ENCODE measurements at places on chromosomes 5 and 9.

DNA sequence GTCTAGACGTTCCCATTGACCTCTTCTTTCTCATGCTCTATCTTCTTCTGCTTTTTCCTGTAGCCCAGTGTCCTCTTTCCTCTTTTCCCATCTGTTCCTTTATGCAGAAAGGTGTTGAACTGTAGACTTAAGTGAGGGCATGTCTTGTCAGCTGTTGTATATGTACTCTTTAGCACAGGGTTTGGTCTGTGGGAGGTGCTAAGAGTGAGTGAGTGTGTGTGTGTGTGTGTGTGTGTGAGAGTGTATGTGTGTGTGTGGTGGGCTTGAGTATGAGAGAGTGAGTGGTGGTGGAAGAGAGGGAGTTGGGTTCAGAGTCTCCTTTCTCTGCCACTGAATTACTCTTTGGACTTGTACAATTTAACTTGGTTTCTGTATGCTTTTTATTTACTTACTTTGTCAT lies 10.3 kb upstream of the ROPN1L start:
- no peak for DNase-seq

- no peak for DNase-seq
Measured at GRCh38 chr5:149470942-149471341, 80.3 kb downstream of the CSNK1A1 start.

GRCh38 chr5:108862211-108862610 lies 114.5 kb downstream of the FER start:
- no peak for DNase-seq

DNA sequence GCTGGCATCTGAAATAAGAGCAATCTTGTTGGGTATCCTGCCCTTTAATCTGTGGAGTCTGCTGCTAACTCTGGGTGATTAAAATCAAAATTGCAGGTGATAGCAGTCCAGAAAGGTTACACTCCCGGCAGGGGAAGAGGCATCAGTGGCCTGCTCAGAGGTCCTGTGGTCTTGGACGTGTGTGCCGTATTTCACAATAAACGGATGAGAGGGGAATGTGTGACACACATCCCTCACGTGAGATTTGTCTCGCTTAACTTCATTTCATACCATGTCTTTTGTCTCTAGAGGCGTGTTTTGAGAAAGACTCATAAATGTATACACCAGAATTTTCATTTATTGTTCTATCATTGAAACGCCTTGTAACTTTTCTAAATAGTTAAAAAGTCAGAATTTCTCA lies 36.6 kb downstream of the FAM240B start:
- no peak for DNase-seq

- no peak for DNase-seq
Measured at GRCh38 chr9:87812375-87813118, 70.1 kb upstream of the SPATA31E1 start.

GRCh38 chr9:4905135-4905490 lies 80.0 kb upstream of the JAK2 start:
- DNase-seq = no peak

- DNase-seq = no peak
Measured at GRCh38 chr5:124665035-124665434, 81.4 kb downstream of the ZNF608 start.

- no peak for DNase-seq
Measured at GRCh38 chr5:111932199-111932598, 175.2 kb upstream of the NREP start.

- no peak for DNase-seq
Measured at GRCh38 chr5:73626814-73627313, 868 bp downstream of the ARHGEF28 start.

GRCh38 chr5:34707451-34708107 lies 51.5 kb downstream of the RAI14 start:
- DNase-seq = no peak

- no peak for DNase-seq
Measured at GRCh38 chr5:9919306-9920030, 289.3 kb upstream of the TAS2R1 start.

GRCh38 chr9:132024589-132024988 lies 55.1 kb downstream of the MED27 start:
- DNase-seq = no peak

GRCh38 chr5:134932508-134932907 lies 27.6 kb downstream of the PCBD2 start:
- no peak for DNase-seq

GRCh38 chr5:123454259-123454911 lies 31.2 kb upstream of the CEP120 start:
- DNase-seq = no peak

DNA sequence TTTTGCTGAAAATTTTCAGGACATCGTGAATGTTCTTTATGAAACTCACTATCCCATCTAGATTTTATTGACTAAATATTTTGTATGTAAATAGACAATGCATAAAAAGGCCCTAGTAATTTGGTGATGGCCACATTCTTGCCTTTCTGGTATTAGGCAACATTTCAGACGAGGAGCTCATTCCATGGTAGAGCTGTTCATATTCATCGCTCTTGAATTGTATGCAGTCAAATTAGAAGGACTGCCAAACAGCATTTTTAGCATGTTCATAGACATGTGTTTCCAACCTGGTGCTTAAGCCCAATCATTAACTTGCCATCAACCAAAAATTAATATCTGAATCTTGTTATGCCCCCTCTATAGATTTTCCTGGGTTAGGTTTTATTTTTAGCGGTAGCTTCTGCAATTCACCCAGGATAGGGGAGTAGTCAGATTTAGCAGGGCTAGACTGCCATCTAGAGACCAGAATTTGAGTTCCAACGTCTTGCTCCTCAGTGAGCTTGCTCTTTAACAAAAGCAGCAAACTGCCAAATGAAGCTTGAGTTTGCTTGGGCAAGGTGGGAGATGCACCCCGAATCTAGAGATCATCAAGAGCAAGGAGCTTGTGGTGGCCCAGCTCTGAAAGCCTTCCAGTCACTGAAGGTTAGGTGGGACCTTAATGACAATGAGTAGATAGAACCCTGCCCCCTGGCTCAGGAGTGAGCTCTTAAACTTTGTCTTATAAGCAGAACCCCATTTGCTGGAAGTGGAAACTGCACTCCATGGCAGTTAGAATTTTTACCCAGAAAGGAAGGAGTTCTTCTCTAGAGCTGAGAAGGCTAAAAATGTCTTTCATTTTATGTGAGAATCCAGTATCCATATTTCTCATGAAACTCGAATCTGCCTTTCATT lies 456.2 kb downstream of the RASEF start:
- peak; percentile 58 for DNase-seq

DNA sequence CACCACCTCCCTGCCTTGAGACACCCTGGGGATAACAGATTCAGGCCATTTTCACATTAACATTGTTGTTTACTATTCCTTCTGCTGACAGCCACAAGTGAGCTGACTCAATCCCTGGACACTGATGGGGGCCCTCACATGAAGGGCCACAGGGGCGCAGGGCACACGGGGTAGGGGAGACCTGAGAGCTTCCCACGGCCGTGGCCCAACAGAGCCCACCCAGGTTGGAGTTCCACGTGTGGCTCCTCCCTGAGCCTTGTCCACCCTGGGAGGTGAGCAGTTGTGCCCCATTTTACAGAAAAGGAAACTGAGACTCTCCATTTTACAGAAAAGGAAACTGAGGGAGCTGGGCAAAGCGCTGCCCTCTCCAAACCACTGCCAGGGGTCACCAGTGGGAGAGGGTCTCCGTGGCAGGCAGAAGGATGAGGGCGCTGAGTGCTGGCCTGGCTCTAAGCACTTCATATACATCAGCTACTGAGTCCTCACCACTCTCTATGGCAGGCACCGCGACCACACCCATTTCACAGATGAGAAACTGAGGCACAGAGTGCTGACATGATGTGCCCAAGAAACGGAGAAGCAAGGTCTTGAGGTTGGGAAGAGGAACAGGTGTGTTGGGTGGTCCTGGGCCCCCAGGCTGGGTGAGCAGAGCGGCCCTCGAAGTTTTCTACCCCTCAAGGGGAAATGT lies 2.3 kb downstream of the NINJ1 start:
- DNase-seq = no peak

DNA sequence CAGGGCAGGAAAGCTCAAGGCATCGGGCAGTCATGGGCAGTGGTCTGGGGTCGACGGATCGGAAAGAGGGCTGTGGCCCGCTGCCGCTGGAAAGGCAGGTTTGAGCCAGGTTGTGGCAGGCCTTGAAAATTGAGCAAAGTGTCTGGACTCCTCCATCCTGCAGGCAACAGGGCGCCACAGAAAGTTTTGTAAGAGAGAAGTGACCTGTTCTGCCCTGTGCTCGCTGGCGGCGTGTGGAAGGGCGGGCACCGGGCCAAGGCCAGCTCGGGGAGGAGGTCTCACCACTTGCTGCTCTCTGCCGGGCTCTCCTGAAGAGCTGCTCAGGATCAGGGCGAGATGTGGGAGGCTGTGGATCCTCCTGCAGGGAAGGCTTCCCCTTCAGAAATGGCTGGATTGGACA lies 41.4 kb upstream of the FAT2 start:
- DNase-seq = no peak

DNA sequence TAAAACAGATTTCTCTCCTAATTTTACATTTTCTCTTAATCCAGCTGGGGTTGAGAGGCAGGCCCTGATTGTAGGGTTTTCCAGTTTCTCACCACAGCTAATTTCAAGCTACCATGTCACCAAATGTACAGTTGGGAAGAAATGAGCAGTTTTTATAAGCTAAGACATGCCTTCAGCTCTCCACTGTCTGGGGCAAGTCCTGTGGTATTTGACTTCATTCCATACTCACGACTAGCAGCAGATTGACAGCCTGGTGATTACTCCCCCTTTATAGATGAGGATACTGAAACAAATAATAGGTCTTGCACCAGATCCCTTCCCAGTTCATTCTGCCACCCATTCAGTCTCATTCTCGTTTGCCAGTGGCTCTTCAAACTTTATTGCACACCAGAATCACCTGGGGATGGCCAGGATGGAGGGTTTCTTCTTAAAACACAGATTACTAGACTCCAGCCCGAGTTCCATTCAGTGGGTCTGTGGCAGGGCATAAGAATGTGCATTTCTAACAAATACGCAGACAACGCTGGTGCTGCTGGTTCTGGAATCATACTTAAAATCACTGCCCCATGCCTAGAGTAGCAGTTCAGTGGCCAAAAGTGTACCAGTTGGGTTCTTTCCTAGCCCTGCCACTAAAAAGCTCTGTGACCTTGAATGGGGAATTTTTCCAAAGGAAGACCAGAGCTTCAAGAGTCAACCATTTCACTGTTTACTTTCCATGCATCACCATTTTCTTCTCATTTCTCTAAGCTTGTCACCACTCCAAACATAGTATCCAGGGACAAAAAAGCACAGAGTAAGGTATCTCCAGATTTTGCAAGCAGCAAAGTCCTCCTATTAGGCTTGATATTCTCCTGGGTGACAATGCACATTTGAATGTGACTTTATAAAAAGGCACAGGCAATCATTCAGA lies 64.3 kb downstream of the CSNK1A1 start:
- no peak for DNase-seq

DNA sequence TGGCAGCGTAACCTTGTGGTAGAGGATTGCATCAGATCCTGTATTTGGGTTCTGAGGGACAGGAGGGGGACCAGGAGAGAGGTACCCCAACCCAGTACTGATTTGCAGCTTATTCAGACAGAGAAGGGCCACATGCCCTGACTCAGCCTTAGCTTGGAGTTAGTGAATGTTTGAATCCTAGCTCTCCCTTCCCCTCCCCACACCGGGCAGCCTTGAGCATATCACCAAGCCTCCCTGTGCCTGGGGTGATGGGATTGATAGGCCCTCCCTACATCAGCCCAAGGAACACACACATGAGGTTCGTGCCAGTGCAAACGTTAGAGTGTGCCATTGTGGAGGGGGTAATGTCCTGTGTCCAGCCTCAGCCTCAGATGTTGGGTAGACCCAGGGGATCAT lies 71.9 kb downstream of the AMBP start:
- peak; percentile 27 for DNase-seq

DNA sequence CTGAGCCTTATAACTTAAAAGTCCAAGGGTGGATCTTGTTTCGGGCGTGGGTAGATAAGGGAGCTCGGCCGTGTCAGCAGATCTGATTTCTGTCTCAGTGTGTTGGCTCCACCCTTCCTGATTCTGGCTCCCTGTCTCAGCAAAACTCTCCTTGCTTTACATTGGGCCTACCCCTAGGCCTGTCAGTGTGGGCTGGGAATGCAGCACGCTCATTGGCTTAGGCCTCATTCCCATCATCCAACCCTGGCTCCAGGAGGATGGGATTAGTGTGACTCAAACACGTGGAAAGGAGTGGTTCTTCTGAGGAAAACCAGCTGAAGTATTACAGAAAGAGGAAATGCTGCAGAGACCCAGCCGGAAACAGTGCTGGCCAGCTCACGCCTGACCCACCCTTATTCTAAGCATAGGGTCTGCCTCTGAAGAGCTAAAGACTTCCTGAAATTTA lies 59.9 kb downstream of the ZFAND5 start:
- no peak for DNase-seq

GRCh38 chr9:36884721-36885120 lies 149.3 kb downstream of the PAX5 start:
- no peak for DNase-seq

GRCh38 chr5:123365156-123365555 lies 58.0 kb downstream of the CEP120 start:
- DNase-seq = no peak

- DNase-seq = no peak
Measured at GRCh38 chr9:91903126-91903911, 46.7 kb downstream of the ROR2 start.

GRCh38 chr5:141654298-141654697 lies 3.1 kb upstream of the FCHSD1 start:
- DNase-seq = no peak

DNA sequence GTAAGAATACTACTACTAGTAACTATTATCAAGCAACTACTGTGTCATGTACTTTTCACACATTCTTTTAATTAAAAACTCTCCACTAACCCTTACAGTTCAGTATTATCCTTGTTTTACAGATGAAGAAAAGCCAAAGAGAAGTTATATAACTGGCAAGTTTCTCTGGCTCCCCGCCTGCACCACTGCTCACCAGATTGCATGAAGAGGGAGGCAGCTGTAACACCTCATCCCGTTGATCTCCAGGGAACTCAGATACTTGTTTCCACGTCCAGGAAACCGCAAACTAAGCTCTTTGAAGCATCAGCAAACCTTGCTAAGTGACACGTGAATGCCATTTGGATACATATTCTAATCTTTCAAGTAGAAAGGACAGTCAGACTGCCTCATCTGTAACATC lies 70.3 kb downstream of the RIGI start:
- no peak for DNase-seq

- DNase-seq = no peak
Measured at GRCh38 chr5:5800801-5801761, 378.6 kb downstream of the ICE1 start.

DNA sequence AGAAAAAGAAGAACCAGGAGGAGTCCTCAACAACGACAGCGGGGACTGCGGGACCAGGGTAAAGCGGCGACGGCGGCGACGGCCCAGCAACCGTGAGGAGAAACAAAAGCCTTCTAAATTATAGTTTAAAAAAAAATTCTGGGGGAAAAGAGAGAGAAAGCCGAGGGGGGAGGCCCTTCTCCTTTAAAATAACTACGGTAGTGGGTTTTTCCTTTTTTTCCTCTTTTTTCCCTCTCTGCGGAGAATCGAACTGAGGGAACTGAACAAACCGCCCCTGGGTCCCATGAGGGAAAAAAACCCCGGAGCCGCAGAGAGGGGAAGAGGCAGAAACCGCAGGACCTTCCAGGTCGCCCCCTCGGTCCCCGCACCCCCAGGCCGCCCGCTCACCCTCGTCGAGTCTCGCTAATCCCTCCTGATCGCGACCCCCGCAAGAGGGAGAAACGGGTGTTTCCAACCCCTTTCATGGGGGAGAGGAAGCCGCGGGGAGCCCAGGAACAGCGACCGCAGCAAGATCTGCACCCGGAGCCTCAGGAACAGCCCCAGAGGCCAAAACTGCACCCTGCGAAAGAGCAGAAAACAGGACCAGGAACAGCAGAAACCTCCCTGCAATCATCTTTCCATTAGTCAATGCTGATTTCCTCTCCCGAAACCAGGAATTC lies 453 bp downstream of the CPEB4 start:
- no peak for DNase-seq
